ENCODE measurements at places on chromosomes 3 and 15. TPM values are rescaled to one million over a fixed set of nuclear protein-coding genes. Genes with fewer than 3 reads are reported as not detected.

DNA sequence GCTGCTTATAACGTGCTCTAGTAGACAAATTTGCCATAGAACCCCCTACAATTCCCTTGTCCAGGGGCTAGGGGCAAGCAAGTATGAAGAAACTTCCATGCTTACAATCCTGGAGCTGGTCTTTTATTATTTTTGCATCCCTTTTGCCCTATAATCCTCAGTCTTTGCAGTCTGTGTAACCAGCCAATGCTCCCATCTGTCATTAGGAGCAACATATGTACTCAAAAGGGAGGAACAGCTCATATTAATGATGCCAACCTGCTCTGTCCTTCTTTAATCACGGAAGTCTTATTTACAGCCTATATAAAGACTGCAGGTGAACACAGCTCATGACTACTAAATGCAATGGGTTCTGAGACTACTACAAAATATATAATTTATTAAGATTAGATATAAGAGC lies 263.3 kb downstream of the ZIC1 start:
- H3K27me3 ChIP-seq: no peaks in the 10 kb centered on the region
- H3K4me1 ChIP-seq: no peaks in the 10 kb centered on the region
- no peak overlapping the region for H3K27ac ChIP-seq
- DNase-seq: no peak
- H3K4me3 ChIP-seq: no peak overlapping the region

RLBP1 gene
- total RNA-seq: not detected

ANKUB1 gene
- not detected for total RNA-seq

DNA sequence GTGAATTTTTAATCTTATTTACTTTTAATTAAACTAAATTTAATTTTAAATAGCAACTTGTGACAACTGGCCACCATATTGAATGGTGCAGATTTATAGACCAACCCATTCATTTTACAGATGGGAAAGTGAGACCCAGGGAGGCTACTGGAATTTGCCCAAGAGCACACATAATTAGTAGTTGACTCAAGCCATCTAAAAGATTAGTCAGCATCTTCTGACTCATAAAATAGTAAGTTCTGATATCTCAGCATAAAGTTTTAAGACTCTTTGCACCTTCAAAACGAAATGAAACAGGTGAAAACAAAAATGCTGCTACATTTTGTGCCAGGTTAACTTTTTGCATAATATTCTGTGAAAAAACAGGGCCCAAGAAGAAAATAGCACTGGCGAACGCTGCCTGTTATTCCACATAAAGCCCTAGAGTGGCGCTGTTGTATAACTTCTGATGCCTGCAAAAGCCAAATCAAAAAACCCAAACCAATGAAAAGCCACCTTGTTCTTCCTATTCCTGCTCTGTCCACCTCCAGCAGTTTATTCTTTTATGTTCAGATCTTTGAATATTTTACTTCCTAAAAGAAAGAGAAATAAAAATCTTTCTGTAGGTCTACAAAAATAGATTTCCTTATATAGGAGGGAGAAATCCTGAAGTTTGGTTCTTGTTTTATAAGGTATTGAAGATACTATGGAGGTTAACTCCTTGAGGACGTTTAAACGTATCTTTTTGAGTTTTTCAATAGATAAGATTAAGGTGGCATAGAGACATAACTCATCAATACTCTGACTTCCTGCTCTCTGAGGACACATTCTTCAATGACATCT lies 62.8 kb downstream of the OTOL1 start:
- DNase-seq: peak; percentile 23
- H3K27ac ChIP-seq: no peak overlapping the region
- no peaks in the 10 kb centered on the region for H3K27me3 ChIP-seq
- H3K4me3 ChIP-seq: no peak overlapping the region
- H3K36me3 ChIP-seq: no peaks in the 10 kb centered on the region

GRCh38 chr3:7292362-7292761 lies 431.4 kb downstream of the GRM7 start:
- no peaks in the 10 kb centered on the region for H3K36me3 ChIP-seq
- no peaks in the 10 kb centered on the region for H3K4me1 ChIP-seq
- H3K27me3 ChIP-seq: no peaks in the 10 kb centered on the region
- DNase-seq: no peak
- H3K27ac ChIP-seq: no peak overlapping the region
- no peak overlapping the region for H3K4me3 ChIP-seq

GP9 gene
- total RNA-seq: not detected
